ENCODE measurements at places on chromosomes 1 and 21.

DNA sequence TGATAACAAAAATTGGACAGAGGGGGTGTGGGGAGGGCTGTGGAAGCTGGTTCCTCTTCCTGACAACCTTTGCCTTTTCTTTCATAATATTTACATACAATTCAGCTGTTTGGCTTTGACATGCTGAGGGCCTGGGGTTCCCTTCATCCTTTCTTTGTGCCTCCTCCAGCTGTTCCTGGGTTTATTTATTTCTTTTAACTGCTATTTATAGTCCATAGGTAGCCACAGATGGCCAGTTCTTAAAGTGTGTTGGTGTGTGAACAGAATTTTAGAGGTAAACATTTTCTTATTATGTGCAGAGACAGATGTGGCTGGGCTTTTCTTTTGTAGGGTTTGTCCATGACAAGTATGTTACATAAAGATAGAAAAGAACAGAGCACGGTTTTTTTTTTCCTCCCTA, 34.1 kb upstream of the CNIH3 start:
- DNase-seq = no peak

DNA sequence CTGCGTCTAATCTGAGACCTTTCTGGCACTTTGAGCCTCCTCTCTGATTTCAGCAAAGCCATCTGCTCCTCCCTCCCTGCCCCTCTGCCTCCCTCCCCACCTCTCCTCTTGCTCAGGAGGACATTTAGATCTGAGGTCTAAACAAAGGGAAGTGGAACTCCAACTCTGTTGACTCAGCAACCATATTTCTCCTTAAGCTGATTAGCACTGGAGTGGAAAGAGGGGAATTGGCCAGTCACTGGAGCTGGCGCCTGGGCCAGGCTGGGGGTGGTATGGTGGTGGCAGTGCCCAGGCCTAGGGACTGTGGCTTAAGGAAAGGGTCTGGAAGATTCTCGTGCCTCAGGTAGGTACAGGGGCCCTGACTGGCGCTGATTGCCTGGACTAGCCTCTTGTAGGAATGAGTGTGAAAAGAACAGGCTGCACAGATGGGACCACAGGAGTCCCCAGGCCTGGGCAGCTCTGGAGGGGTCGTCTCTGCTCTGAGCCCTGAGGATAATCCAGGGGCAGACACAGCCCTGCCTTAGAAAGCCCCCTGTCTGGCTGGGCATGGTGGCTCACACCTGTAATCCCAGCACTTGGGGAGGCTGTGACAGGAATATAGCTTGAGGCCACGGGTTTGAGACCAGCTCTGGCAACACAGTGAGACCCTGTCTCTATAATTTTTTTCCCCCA, 11.9 kb downstream of the SH2D2A start:
- peak; percentile 44 for DNase-seq

GRCh38 chr1:81224222-81224621, 576.5 kb upstream of the ADGRL2 start:
- DNase-seq = no peak

DNA sequence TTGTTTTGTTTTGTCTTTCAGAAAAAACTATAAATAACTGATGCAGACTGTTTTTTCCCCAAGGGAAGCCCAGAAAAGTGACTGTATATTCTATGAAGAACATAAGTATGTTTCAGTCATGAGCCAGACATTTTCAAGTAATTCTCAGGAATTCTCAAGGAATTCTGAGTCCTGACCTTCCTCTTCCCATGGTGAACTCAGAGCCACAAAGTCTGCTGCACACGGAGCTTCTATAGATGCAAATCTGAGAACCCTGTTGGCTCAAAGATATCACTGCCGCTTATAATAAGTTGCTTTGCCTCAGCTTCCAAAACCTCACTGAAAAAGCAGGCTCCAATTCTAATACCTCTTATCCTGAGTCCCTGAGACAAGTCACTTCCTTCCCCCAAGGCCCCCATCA, 418.5 kb upstream of the RUNX1 start:
- DNase-seq = peak; percentile 26

GRCh38 chr21:18986197-18986596, 582.6 kb upstream of the TMPRSS15 start:
- no peak for DNase-seq
